ENCODE measurements at places on chromosomes 4 and X.

- DNase-seq, result no peak
Observed at GRCh38 chr4:84224522-84224921, 274.6 kb downstream of the NKX6-1 start.

GRCh38 chrX:73767017-73767416 lies 204.0 kb downstream of the CHIC1 start:
- DNase-seq, result no peak

DNA sequence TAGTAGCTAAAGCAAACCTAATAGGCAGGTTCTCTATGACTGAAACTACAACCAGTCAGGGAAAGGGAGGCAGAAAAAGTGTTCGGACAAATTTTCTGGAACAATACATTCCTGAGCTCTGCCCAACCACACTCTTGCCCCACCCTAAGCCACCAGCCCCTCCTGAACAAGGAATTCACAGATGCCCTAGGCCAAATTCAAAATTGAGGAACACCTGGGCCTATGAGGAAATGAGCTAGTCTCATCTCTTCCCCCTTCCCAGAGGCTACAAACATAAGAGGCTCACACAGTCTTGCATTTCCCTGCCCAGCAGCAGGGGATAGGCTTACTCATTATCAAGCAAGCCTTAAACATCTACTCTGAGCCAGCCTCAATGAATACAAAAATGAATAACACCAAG lies 284.7 kb downstream of the ZNF674 start:
- DNase-seq, result no peak

DNA sequence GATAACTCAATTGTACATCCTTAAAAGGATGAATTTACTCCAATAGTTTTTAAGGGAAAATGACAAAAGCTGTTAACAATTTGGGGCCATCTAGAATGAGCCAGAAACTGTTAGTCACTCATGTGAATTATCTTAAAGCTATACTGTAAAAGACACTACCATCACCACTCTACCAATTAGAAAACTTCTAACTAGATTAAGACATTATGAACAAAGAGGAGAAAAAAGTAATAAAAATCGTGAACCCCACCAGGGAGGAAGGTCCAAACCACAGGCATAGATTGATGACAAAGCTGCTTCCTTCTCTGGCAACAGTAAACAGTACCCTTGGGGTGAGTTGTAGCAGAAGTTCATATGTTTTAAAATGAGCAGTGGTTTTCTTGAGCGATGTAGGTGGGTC lies 106.1 kb downstream of the PDGFC start:
- DNase-seq, result no peak

- DNase-seq, result no peak
Observed at GRCh38 chrX:48196745-48197201, at the start of gene SSX5. Gene SSX5, minus strand, starts transcription at chrX:48196795. Its CDS starts 1,437 bp downstream, at chrX:48195358.

- DNase-seq, result no peak
Observed at GRCh38 chr4:94489098-94489497, 37.4 kb downstream of the PDLIM5 start.

DNA sequence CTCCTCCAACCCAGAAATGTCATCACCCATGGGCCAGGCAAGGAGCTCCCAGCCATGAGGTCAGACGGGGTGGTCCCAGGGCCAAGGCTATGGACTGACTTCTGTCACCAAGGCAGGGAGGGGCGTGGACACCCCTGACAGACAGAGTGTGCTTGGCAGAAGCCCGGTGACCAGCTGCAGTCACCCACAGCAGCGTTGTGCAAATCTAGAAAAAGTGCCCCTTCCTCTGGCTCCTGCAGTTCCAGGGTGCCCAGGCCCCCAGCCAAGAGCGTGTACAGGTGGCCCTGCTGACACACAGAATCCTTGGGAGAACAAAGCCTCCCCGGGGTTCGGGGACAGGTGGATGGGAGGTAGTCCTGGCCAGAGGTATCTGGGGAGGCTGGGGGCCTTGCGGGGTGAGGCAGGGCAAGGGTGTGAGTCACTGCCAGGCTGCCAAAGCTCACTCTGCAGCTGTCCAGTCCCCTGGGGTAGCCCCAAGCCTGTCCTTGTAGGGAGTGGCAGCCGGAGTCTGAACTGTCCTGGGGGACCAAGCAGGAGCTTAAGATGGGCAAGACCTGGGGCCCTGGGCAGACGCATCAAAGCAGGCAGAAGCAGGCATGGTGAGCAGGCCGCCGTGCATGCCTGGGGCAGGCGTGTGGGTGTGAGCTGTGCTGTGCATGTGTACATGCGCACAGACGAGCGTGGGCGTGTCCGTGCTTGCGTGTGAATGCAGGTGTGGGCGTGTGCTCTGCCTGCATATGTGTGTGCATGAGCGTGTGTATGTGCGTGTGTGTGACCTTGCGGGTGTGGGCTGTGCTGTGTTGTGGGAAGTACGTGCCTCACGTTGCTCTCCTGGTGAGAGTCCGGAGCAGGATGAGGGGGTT lies 3.3 kb downstream of the MYL5 start:
- no peak for DNase-seq

- no peak for DNase-seq
Observed at GRCh38 chrX:11566173-11566572, 99.5 kb downstream of the ARHGAP6 start.

DNA sequence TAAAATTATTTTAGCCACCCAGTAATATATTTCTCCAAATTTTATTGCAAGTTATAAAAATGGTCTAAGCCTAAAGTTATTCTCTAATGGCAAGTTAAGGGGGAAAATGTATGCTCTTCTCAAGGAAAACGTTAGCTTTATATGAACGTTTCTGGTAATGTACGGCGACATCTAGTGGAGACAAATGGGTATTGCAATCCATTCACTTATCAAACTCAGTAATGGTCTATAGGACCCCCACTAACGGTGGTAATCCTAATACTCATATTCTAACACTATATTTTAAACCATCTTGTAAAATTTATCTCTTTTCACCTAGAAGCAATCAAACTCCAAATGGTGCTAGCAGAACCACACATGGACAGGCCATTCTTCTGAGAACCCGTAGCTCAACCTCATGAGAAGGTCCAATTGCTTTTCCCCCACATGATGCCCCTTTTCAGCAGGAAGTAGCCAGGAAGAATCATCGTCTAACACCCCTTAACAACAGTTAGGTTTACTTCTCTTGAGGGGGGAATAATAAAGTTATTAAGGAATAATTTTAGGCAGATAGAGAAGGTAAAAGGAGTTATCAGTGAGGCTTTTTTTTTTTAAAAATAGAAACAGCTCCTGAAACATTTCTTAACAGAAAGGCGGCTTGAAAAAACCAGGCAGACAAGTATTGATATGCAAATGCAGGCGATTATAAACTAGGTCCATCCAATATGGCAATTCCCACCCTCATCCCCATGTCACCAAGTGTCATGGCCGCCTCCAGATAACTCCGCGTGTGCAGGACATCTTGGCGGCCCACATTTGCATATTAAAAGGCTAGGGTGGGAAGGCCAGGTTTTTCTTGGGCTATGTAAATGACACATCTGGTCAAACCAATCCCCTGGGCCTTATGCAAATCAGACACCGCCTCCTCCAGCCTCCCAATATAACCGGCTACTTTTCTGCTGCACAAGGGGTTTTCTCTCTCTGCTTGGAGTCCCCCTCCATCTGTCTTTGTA lies 35.0 kb downstream of the NUDT11 start:
- no peak for DNase-seq

GRCh38 chr4:25911356-25911755 lies 2.7 kb upstream of the SMIM20 start:
- no peak for DNase-seq

DNA sequence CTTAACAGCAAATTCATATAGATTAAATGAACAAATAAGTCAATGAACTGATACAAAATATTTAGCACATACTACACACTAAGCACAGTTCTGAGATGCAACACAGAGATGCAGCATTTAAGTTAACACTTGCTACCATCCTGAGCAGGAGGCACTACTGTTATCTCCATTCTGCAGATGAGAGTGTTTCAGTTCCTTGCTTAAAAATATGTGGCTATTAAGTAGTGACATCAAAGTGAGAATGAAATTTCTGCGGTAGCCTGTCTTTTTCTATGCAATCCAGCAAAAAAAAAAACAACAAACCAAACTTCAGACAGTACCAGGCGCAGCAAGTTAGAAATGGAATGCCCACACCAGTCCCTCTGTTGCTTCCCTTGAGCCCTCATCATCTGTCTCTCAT lies 90.8 kb downstream of the SHISA3 start:
- no peak for DNase-seq

GRCh38 chr4:150038335-150039076 lies 39.7 kb upstream of the DCLK2 start:
- DNase-seq, result no peak

DNA sequence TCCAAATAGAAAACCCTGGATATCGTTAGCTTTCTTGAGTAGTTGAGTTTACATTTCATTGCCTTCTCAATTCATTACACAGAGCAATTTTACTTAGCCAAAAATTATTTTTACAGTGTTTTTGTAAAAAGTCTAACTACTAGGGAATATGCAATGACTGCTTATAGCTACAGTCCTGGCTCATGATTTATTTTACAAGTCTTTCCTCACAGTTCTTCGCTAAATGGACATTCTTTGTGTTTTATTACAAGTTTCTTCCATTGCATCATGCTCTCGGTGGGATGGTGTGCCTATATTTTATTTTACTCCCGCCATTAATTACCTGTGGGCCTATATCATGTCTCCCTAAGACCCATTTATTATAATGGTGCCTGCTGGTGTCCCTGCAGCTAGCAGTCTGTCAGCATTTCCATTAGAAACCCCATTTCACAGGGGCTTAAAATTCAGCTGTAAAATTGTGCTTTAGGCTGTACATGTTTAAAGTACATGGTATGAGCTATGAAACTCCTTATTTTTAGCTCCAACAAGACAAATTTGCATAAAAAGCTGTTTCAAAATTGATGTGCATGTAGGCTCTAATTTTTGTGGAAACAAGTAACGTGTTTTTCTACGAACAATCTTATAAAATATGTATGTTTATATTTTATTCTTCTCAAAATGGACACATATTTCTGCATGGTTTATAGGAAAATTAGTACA lies 227.4 kb downstream of the SLC7A11 start:
- no peak for DNase-seq

DNA sequence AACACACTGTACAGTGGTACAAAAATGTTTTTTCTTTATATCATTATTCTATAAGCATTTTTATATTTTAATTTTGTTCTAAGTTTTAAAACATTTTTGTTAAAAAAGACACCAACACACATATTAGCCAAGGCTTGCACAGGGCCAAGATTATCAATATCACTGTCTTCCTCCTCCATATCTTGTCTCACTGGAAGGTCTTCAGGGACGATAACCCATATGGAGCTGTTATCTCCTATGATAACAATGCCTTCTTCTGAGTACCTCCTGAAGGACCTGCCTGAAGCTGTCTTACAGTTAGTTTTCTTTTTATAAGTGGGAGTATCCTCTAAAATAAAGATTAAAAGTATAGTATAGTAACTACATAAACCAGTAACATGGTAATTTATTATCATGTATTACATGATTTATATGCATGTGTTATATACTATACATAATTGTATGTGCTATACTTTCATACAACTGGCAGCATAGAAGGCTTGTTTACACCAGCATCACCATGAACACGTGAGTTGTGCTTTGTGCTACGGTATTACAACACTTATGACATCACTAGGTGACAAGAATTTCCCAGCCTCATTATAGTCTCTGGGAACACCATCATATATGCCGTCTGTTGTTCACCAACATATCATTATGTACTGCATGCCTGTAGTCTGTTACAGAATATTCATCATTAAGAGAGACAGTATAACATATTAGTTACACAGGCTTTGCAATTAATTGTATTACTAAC lies 90.7 kb downstream of the WDFY3 start:
- no peak for DNase-seq

- DNase-seq, result no peak
Observed at GRCh38 chrX:65999563-66000148, 40.2 kb downstream of the VSIG4 start.

DNA sequence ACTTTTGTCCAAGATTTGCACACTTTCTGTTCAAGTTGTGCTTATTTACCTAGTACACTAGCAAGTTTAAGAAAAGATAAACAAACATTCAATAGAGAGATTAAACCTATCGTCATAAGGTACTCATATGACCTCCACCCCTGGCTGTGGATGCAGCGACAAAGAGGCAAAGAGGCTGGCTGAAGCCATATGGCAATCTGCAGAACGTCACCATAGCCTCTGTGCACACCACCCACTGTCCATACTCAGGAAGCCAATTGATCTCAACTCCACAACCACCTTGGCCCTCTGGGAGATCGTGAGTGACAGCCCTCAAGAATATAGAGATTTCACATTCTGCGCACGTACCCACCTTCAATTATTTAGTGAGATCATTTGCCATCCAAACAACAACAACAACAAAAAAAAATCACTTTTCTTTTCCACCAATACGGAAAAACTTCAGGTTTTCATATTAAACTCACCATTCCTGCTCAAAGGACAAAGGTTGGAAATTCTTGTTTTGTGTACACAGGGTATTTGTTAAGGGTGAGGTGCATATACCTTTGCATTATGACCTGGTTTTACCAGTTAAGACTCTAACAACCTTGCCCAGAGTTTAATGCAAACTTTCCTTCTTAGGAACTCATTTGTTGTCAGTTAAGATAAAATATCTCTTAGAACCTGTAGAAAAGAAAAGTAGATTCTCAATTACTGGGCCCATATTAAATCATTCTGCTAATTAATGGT lies 243.0 kb upstream of the FSTL5 start:
- DNase-seq, result no peak

GRCh38 chr4:2269206-2269531 lies 7.3 kb upstream of the MXD4 start:
- no peak for DNase-seq
